Peyer's patch (tissue), 4 donors: ENCODE measurements at places on chromosomes 12 and 14. TPM values are rescaled to one million over a fixed set of nuclear protein-coding genes. Genes with fewer than 3 reads are reported as not detected.

Gene DEGS2
- total RNA-seq, result 91.4 TPM

Gene NFE2
- total RNA-seq, result not detected

Gene NOXRED1
- total RNA-seq, result 1.2 TPM

Gene ARHGEF40
- 29.1 TPM for total RNA-seq

Gene MFAP5
- total RNA-seq, result 35.9 TPM

DNA sequence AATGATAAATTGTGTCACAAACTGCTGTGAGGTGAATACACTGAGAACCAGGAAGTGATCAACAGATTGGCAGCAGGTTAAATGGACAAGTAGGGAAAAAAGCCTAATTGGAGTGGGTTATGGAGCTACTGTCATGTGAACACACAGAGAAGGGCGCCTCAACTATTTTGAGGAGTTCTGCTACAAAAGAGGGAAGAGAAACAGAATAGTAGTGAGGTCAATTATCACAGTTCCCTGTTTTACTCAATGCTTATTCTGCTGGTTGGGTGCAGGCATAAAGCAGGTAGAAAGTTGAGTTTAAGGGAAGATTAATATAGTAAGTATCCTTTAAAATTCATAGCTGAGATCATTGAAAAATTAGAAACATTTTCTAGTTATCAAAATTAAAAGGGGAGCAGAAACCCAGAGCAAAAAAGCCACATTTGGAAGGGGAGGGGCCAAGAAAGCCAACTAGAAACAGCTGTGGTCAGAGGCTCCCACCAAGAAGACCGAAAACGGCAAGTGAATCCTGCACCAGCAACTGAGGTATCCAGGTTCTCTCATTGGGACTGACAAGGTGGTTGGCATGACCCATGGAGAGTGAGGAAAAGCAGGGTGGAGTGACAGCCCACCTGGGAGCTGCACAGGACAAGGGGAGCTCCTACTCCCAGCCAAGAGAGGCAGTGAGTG lies 105.7 kb downstream of the ZC3H14 start:
- peaks cover 6% of the 10 kb centered on the region for H3K4me1 ChIP-seq
- H3K27me3 ChIP-seq, result no peaks in the 10 kb centered on the region
- no peak overlapping the region for H3K4me3 ChIP-seq

DNA sequence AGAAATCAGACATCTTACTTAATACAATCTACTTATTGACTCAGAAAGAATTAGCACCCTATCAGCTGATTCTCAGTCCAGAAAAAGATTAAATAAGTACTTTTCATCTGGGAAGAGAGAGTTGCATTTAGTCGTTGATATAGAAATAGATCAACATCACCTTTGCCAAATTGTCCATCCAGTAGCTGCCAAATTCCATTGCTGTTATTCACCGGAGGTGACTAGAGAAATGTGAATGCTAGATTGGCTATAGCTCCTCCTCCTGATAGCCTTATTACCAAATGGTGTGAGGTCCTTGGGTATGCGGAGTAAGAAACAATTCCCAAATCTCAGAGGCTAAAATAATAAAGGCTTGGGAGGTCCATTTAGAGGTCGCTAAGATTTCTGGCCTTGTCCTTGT lies 723.3 kb upstream of the FLRT2 start:
- no peaks in the 10 kb centered on the region for H3K4me1 ChIP-seq
- no peaks in the 10 kb centered on the region for H3K27me3 ChIP-seq
- H3K36me3 ChIP-seq, result no peaks in the 10 kb centered on the region
- DNase-seq, result no peak

- H3K4me3 ChIP-seq, result no peak overlapping the region
- no peak overlapping the region for H3K27ac ChIP-seq
- H3K4me1 ChIP-seq, result peaks cover 13% of the 10 kb centered on the region
- no peak for DNase-seq
- peaks cover 8% of the 10 kb centered on the region for H3K36me3 ChIP-seq
Observed at GRCh38 chr12:55746913-55747231, 4.0 kb downstream of the GDF11 start.

DNA sequence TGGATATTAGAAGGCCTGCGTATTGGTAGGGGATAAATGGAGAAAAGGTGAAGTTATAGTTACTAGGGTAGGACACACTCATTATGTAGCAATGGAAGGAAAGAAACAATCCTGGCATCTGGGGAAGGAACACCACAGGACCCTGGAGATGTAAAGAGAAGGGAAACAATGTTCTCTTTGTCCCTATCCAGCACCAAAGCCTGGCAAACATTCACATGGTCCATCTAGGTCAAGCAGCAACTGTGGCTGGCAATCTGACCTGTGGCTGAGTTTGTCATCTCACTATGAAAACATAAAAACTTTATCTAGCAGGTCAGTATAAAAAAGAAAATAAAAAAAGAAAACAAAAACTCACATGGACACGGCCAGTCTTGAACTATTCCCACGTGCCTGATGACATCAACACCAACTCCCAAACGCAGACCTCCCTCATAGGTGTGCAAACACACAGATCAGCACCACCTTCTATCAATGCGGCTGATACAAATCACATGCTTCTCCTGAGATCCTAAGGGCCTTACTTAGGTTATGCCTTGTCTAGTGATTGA lies 2.6 kb downstream of the POMT2 start:
- no peak for DNase-seq
- H3K4me1 ChIP-seq, result no peaks in the 10 kb centered on the region
- no peaks in the 10 kb centered on the region for H3K36me3 ChIP-seq
- no peaks in the 10 kb centered on the region for H3K27me3 ChIP-seq
- H3K27ac ChIP-seq, result no peak overlapping the region
- H3K4me3 ChIP-seq, result no peak overlapping the region

DNA sequence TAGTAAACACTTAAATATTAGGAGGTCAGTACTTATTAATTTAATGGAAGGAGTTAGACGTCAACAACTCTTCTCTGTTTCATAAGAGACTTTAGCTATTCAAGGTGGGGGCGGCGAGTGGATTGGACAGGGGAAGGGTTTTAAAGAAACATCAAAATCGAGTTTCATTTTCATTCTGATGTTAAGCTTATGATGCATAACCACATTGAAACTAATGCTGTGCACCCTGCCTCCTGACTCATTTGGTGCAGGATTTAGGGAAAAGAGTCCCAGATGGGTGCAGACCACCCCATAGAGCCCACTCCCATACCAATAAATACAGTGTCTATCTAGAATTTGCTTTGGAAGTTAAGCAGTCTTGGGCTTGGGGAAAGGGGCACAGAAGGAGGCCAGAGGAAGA lies 7.4 kb downstream of the ZBTB39 start:
- H3K36me3 ChIP-seq, result no peaks in the 10 kb centered on the region
- H3K27ac ChIP-seq, result no peak overlapping the region

GRCh38 chr12:70577283-70577634 lies 60.0 kb downstream of the PTPRB start:
- no peaks in the 10 kb centered on the region for H3K36me3 ChIP-seq
- H3K27me3 ChIP-seq, result no peaks in the 10 kb centered on the region
- H3K4me3 ChIP-seq, result no peak overlapping the region
- H3K4me1 ChIP-seq, result no peaks in the 10 kb centered on the region
- no peak overlapping the region for H3K27ac ChIP-seq

GRCh38 chr14:99270458-99271220 lies 1.4 kb downstream of the BCL11B start:
- peaks cover 9% of the 10 kb centered on the region for H3K27me3 ChIP-seq
- no peaks in the 10 kb centered on the region for H3K4me1 ChIP-seq
- H3K36me3 ChIP-seq, result no peaks in the 10 kb centered on the region
- peak; percentile 67 for DNase-seq
- peak overlapping the region; percentile 67 for H3K4me3 ChIP-seq
- H3K27ac ChIP-seq, result peak overlapping the region; percentile 89

DNA sequence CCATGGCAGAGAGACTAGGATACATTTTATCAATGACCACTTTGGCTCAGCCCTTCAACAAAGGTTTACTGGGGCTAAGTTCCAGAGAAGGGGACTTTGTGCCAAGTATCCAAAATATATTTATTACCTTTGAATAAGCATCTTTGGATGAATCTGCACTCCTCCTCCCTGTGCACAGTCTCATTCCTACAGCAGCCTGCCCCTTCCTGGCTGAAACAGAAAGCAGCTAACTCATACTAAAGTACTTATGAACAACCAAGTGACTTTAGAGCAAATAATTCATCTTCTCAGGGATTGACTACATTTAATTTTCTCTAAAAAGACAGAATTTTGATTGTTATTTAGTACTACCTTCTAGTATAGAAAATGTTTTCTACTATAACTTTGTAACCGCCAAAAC lies 47.8 kb upstream of the ETV6 start:
- H3K27me3 ChIP-seq, result no peaks in the 10 kb centered on the region
- H3K4me3 ChIP-seq, result no peak overlapping the region
- DNase-seq, result no peak
- no peaks in the 10 kb centered on the region for H3K4me1 ChIP-seq

DNA sequence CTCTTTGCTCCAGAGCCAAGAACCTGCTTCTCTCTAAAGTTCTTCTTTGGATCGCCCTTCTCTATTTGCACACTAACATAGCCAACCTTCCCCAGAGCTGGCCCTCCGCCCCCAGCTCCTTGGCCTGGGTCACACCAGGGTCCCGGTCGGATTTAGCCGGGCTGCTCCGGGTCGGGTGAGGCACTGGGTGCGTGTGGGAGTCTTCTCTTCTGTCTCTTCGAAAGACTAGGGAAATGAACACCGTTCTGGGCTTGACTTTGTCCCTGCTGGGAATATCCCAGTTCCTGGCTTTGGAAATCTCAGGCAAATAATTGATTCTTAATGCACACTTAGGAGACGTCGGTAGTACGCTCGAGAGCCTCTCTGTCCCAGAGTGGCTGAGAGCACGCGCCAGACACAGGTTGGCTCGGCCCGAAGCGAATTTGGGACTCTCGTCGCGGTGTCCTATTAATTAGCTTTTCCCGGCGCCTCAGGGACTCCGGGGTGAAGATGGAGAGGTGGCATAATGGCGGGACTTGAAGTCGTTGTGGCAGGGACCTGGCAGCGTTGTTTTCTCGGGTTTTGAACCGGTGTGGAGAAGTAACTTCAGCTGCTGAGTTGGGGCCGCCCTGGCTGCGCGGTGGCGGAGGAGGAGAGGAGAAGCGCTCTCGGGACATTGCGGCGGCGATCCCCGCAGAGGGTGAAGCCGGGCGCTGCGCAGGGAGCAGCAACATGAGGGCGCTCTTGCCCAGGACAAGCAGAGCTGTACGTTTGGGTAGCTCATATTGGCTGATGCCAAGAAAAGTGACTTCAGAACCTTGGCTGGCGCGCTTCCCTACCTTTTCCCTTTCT lies 7.5 kb downstream of the FOXG1 start:
- DNase-seq, result no peak
- no peak overlapping the region for H3K4me3 ChIP-seq
- H3K4me1 ChIP-seq, result no peaks in the 10 kb centered on the region
- H3K27me3 ChIP-seq, result peaks cover 11% of the 10 kb centered on the region

DNA sequence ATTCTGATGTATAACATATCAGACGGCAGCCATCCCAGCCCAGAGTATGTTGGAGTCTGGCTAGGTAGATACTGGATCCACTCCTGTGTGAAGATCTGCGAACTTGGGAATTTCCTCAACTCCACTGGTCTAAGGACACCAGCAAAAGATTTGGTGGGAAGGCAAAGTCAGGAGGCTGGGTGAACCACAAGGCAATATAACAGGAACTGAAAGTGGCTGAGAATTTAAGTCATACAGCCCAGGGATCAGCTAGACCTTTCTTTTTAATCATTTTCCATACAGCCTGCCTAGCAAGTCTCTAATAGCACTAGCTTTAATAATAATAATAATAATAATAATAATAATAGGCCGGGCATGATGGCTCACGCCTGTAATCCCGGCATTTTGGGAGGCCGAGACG lies 34.8 kb downstream of the BRAP start:
- H3K27ac ChIP-seq, result no peak overlapping the region
- no peaks in the 10 kb centered on the region for H3K4me1 ChIP-seq
- no peaks in the 10 kb centered on the region for H3K36me3 ChIP-seq
- no peak overlapping the region for H3K4me3 ChIP-seq
- DNase-seq, result no peak

DNA sequence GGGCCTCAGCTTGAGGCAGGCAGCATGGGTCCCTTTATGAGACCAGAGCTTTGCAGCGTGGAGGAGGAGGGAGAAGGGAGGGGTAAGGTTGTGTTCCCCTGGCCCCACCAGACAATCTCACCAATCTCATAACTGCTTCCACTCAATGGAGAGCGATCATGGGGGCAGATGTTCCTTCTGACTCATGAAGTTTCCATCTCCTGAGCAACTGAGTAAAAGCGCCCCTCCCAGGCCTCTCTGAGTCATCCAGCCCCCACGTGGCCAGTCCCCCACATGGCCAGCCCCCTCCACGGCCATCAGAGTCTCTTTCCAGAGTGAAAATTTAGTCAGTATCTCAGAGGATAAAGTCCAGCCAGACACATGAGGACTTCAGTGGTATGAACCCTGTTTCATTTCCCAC lies 39.2 kb upstream of the PLXNC1 start:
- H3K27me3 ChIP-seq, result no peaks in the 10 kb centered on the region
- H3K4me1 ChIP-seq, result no peaks in the 10 kb centered on the region

DNA sequence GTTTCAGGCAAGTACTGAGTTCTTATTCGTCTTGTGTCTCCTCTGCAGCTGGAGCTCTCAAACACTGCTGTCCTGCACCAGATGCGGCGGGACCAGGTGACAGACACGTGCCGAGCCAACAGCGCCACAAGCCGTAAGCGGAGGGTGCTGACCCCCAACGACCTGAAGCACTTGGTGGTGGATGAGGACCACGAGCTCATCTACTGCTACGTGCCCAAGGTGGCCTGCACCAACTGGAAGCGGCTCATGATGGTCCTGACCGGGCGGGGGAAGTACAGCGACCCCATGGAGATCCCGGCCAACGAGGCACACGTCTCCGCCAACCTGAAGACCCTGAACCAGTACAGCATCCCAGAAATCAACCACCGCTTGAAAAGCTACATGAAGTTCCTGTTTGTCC lies 201.2 kb downstream of the SLC41A2 start:
- no peak overlapping the region for H3K27ac ChIP-seq
- H3K27me3 ChIP-seq, result no peaks in the 10 kb centered on the region
- H3K4me1 ChIP-seq, result no peaks in the 10 kb centered on the region
- peaks cover 3% of the 10 kb centered on the region for H3K36me3 ChIP-seq
- H3K4me3 ChIP-seq, result no peak overlapping the region
- no peak for DNase-seq

GRCh38 chr14:77344377-77344996 lies 23.7 kb downstream of the GSTZ1 start:
- H3K4me1 ChIP-seq, result no peaks in the 10 kb centered on the region
- no peaks in the 10 kb centered on the region for H3K27me3 ChIP-seq
- H3K27ac ChIP-seq, result no peak overlapping the region
- peaks cover 37% of the 10 kb centered on the region for H3K36me3 ChIP-seq
- DNase-seq, result no peak
- no peak overlapping the region for H3K4me3 ChIP-seq

DNA sequence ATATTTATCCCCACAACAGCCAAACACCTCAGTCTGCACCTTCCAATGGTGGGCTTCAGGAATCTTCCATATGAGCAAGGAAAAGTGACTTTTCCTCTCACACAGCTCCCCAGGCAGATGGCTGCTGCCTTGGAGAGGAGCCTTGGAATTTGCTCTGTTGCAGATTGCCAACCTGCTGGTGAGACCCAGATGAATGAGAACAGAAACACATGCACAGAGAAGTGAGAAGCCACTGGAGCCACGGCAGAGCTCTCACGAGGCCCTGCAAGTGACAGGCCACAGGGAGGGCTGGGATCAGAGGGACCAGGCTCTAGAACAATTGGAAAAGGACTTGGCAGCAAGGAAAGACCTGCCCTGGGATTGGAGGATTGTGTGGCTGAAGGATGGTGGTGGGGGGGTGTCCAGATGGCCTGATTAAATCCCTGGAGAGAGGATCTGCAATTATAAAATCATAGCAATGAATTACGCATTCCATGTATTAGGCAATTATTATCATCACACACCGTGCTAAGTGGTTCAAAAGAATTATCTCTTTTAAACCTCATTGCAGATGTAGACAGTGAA lies 84.9 kb upstream of the PWP1 start:
- H3K4me3 ChIP-seq, result no peak overlapping the region
- H3K4me1 ChIP-seq, result no peaks in the 10 kb centered on the region
- H3K36me3 ChIP-seq, result no peaks in the 10 kb centered on the region
- no peaks in the 10 kb centered on the region for H3K27me3 ChIP-seq

GRCh38 chr12:94225947-94226630 lies 77.7 kb downstream of the PLXNC1 start:
- H3K4me1 ChIP-seq, result no peaks in the 10 kb centered on the region
- no peak overlapping the region for H3K4me3 ChIP-seq
- no peaks in the 10 kb centered on the region for H3K36me3 ChIP-seq
- H3K27ac ChIP-seq, result no peak overlapping the region
